ENCODE measurements at places on chromosomes 11 and 22.

GRCh38 chr11:22339611-22340010 is 1.4 kb downstream of the SLC17A6 start:
- peaks cover 25% of the 10 kb centered on the region for H3K4me1 ChIP-seq
- peaks cover 1% of the 10 kb centered on the region for H3K36me3 ChIP-seq
- no peak for DNase-seq
- no peak overlapping the region for H3K4me3 ChIP-seq
- no peak overlapping the region for H3K27ac ChIP-seq

DNA sequence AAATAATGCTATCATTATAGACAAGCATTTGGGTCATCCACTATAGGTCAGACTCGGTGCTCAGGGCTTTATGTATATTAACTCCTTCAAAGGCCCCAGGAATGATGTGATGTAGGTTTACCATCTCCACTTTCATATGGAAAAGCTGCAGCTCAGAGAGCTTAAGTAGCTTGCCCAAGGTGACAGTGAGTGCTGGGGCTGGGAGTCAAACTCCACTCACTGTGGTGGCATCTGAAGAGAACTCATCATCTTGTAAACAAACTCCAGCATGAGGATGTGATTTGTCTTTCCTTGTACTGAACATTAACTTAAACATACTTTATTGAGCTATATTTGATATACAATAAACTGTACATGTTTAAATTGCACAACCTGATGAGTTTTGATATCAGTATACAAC is 25.4 kb downstream of the TENM4 start:
- no peaks in the 10 kb centered on the region for H3K36me3 ChIP-seq
- no peak overlapping the region for H3K4me3 ChIP-seq
- no peak for DNase-seq
- H3K4me1 ChIP-seq: peaks cover 1% of the 10 kb centered on the region

DNA sequence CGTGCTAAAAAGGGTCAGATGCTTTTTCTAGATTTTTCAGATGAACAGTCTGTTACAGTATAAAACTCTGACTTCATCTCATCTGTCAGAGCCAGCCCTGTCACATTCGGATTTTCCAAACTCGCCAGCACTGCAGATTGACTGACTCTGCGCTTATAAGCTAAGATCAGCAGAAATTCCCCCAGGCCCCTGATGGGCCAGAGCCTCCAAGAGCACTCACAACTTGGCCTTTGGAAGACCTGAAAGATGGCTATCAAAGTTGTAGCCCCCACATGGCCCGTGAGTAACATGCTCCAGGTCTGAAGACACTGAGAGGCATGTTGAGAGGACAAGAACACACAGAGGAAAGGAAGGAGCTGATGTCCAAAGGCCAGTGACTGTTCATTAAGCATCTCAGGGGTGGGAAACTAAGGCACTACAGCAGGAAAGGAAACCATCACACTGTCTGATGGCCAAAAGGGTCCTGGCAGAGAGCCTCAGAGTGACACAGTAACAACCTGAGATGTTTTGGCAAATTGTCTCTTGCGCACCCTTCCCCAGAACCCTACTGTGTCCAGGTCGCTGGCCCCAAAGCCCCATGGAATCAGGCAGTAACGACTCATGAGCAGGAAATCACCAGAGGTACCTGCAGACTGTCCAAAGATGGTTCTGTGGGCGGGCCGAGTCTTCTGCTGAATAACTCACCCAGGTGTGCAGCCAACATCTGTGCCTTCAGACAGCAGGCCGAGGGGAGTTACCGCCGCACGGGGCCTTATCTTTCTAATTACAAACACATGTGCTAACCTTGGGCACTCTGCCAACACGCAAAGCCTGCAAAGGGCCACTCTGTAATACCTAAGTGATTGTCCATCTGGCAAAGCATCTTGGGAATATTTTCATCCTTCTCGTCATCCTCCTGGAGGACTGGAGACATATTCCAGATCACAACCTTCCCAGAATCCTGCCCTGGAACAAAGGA is 23.6 kb downstream of the HIRA start:
- H3K4me1 ChIP-seq: peaks cover 14% of the 10 kb centered on the region
- no peak overlapping the region for H3K27ac ChIP-seq
- peaks cover 29% of the 10 kb centered on the region for H3K36me3 ChIP-seq
- H3K27me3 ChIP-seq: no peaks in the 10 kb centered on the region
- H3K4me3 ChIP-seq: no peak overlapping the region

GRCh38 chr11:31689559-31689958 is 121.6 kb downstream of the PAX6 start:
- H3K27me3 ChIP-seq: no peaks in the 10 kb centered on the region
- no peak overlapping the region for H3K4me3 ChIP-seq
- no peak for DNase-seq
- H3K4me1 ChIP-seq: no peaks in the 10 kb centered on the region

GRCh38 chr11:68052137-68052873 is 13.5 kb downstream of the TCIRG1 start:
- no peaks in the 10 kb centered on the region for H3K27me3 ChIP-seq
- no peak overlapping the region for H3K4me3 ChIP-seq
- no peak for DNase-seq
- no peaks in the 10 kb centered on the region for H3K4me1 ChIP-seq

DNA sequence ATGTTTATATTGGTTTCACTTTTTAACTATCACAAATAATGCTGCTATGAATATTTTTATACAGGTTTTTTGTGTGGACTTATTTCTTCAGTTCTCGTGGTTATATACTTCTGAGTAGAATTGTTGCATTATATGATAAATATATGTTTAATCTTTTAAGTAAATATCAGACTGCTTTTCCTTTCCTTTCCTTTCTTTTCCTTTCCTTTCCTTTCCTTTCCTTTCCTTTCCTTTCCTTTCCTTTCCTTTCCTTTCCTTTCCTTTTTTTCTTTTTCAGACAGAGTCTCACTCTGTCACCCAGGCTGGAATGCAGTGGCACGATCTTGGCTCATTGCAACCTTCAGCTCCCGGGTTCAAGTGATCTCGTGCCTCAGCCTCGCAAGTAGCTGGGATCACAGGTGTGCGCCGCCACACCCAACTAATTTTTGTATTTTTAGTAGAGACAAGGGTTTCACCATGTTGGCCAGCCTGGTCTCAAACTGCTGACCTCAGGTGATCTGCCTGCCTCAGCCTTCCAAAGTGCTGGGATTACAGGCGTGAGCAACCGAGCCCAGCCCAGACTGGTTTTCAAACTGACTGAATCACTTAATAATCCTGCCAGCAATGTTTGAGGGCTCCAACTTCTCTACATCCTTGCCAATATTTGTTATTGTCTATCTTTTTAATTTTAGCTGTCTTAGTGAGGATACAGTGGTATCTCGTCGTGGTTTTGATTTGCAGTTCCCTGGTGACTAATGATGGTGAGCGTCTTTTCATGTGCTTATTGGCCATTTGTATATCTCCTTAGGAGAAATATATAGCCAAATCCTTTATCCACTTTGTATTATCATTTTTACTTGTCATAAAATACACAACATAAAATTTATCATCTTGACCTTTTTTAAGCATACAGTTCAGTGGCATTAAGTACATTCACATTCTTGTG is 21.9 kb downstream of the HTR3B start:
- H3K36me3 ChIP-seq: no peaks in the 10 kb centered on the region
- DNase-seq: no peak
- H3K27ac ChIP-seq: no peak overlapping the region

- H3K36me3 ChIP-seq: peaks cover 68% of the 10 kb centered on the region
- H3K27ac ChIP-seq: no peak overlapping the region
- DNase-seq: no peak
- no peak overlapping the region for H3K4me3 ChIP-seq
Measured at GRCh38 chr11:116862951-116863350, 25.5 kb upstream of the APOA1 start.

DNA sequence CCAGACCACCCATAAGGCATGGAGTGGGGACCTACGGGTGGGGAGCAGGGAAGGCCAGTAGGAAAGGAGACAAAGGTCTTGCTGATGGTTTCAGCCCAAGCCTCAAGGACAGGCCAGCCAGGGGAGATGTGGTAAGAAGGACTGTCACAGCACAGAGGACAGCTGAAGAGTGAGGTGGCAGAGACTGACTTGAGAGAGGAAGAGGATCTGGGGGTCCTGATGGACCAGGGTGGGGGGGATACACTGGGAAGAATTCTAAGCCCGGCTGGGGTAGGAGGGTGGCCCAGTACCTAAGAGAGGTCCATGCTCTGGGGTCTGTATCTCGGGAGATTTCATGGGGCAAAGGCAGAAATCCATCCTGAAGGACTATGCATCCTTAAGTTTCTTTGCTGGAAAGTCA is 66.1 kb upstream of the THY1 start:
- peaks cover 14% of the 10 kb centered on the region for H3K27me3 ChIP-seq
- no peaks in the 10 kb centered on the region for H3K36me3 ChIP-seq
- no peak overlapping the region for H3K27ac ChIP-seq

GRCh38 chr11:19561011-19561410 is 151.6 kb upstream of the NAV2 start:
- DNase-seq: no peak
- H3K36me3 ChIP-seq: no peaks in the 10 kb centered on the region

DNA sequence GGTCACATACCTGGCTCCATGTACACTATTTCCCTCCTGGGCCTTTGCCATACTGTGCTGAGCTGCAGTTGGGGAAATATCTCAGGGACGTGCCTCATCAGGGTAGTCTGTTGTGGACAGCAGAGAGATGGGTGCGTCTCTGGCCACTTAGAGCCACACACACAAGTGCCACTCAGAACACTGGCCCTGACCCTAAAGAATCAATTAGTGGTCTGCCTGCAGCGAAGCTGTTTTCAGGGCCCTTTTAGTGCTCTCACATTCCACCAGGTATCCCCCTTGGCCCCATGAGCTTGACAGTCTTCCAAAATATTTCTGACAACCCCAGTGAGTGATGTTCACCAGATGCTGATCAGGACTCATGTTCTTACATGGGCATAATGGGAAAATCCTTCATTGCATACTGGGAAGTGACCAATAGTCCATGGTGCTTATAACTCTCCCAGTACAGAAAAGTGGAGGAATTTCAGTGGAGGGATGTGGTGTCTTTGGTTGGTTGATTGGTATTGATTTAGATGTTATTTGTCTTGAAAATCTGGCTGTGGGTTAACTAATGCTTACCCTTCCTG is 66.1 kb downstream of the ME3 start:
- no peak overlapping the region for H3K27ac ChIP-seq
- H3K27me3 ChIP-seq: no peaks in the 10 kb centered on the region
- H3K36me3 ChIP-seq: peaks cover 1% of the 10 kb centered on the region
- H3K4me3 ChIP-seq: no peak overlapping the region

- no peak for DNase-seq
- no peaks in the 10 kb centered on the region for H3K27me3 ChIP-seq
- no peaks in the 10 kb centered on the region for H3K36me3 ChIP-seq
- no peak overlapping the region for H3K4me3 ChIP-seq
Measured at GRCh38 chr11:117932947-117933346, 3.7 kb upstream of the TMPRSS13 start.

DNA sequence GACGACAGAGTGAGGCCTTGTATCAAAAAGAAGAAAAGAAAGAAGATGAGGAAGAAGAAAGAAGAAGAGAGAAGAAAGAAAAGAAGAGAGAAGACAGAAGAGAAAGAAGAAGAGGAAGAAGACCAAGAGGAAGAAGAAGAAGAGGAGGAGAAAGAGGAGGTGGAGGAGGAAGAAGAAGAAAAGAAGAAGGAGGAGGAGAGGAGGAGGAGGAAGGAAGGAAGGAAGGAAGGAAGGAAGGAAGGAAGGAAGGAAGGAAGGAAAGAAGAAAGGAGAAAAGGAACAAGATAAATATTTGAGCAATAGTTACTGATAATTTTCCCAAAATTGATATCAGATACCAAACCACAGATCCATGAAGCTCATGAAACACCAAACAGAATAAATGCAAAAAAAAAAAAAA is 169.7 kb upstream of the TMEM45B start:
- H3K4me3 ChIP-seq: no peak overlapping the region
- no peaks in the 10 kb centered on the region for H3K4me1 ChIP-seq
- no peaks in the 10 kb centered on the region for H3K36me3 ChIP-seq
- H3K27me3 ChIP-seq: peaks cover 13% of the 10 kb centered on the region
- no peak for DNase-seq
- H3K27ac ChIP-seq: no peak overlapping the region

- no peak overlapping the region for H3K4me3 ChIP-seq
- H3K27ac ChIP-seq: no peak overlapping the region
- DNase-seq: no peak
- peaks cover 2% of the 10 kb centered on the region for H3K4me1 ChIP-seq
Measured at GRCh38 chr11:19792510-19792909, 79.9 kb downstream of the NAV2 start.

DNA sequence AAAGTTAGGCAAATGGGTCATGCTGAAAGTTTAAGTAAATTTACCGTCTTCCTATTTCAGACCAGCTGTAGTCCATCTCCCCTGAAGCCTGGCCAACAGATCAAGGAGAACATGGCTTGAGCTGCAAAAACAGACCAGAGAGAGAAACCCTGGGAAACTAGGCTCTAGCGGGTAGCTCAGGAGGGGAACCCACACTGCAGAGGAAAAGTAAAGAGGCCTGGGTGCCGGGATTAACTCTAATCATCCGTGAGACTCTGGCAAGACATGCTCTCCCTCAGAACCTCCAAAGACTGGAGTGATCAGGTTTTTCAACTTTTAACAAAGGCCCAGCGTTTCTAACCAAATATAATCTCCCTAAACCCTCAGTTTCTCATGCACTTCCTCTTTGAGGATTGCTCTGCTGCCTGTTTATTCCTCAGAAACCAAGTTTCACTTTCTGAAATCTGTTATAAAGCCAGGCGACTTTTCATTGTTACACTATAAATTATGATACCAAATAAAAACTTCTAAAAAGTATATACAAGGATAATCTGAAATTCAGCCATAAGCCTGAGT is 67.5 kb downstream of the GAB2 start:
- H3K4me3 ChIP-seq: peak overlapping the region; percentile 85
- peak overlapping the region; percentile 87 for H3K27ac ChIP-seq
- no peaks in the 10 kb centered on the region for H3K27me3 ChIP-seq
- peaks cover 58% of the 10 kb centered on the region for H3K4me1 ChIP-seq
- no peak for DNase-seq

GRCh38 chr11:106827687-106828086 is 190.6 kb downstream of the GUCY1A2 start:
- no peak overlapping the region for H3K4me3 ChIP-seq
- no peaks in the 10 kb centered on the region for H3K27me3 ChIP-seq
- no peaks in the 10 kb centered on the region for H3K4me1 ChIP-seq
- H3K27ac ChIP-seq: no peak overlapping the region
- no peaks in the 10 kb centered on the region for H3K36me3 ChIP-seq

Data from stimulated activated naive B cell treated with anti-CD40 and anti-IgM and Interleukin-4, amounts not matched to agents 10 μg/mL and 1 μg/mL and 100 μg/mL, for 72 hours (primary cell).